ENCODE measurements at places on chromosomes 5 and 9. TPM values are rescaled to one million over a fixed set of nuclear protein-coding genes. Genes with fewer than 3 reads are reported as not detected.

Gene FAXDC2
- total RNA-seq = 4.6 TPM

Gene PDE6A
- not detected for total RNA-seq

Gene TAF11L8
- total RNA-seq = not detected

Gene SPATA31E1
- total RNA-seq = not detected

Gene PCDHGB2
- 7.6 TPM for total RNA-seq

Gene SLC25A2
- total RNA-seq = 0.23 TPM

Gene TLR4
- 10.6 TPM for total RNA-seq

Gene SH3PXD2B
- 27.0 TPM for total RNA-seq

Gene ACSL6
- total RNA-seq = 59.5 TPM

Gene CCDC183
- total RNA-seq = 2.5 TPM

Gene PCDHB8
- total RNA-seq = 8.1 TPM

Gene SEMA4D
- total RNA-seq = 24.7 TPM

Gene SCAI
- 65.0 TPM for total RNA-seq

Gene MEGF9
- total RNA-seq = 60.7 TPM

Gene DBH
- under 0.01 TPM for total RNA-seq

Gene FLT4
- total RNA-seq = 2.5 TPM

Gene GABRG2
- 68.0 TPM for total RNA-seq

Gene CD14
- total RNA-seq = 12.9 TPM

Gene MYMK
- total RNA-seq = not detected

Gene MYO10
- 33.4 TPM for total RNA-seq

Gene ALDH1A1
- 20.8 TPM for total RNA-seq

Data from diencephalon (tissue), 1 donor.